CD4-positive, alpha-beta T cell treated with Interferon alpha-2 for 1 hour (primary cell): ENCODE measurements at places on chromosomes 16 and 17.
A peak's percentile ranks its signal among the peaks of the same experiment; 100 is the strongest.

GRCh38 chr16:86632944-86633343 lies 54.6 kb downstream of the FOXL1 start:
- DNase-seq, result no peak

DNA sequence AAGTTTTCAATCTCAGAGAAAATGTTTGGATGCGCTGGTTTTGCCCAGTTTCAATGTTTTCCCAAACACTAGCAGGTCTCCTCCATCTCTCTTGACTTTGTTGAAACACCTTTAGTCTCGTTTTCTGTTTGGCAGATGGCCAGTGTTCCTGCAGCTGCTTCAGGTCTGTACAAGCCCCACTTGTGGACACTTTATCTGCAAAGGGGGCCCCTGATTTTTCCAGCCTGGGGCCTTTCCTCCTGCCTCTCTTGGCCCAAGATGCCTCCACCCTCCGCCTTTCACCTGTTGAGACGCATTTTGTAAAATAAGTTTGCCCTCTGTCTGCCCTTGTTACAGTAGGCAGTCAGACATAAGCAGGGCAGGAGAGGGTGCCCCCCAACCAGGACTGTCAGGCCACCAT lies 21.8 kb upstream of the PRM1 start:
- DNase-seq, result no peak

DNA sequence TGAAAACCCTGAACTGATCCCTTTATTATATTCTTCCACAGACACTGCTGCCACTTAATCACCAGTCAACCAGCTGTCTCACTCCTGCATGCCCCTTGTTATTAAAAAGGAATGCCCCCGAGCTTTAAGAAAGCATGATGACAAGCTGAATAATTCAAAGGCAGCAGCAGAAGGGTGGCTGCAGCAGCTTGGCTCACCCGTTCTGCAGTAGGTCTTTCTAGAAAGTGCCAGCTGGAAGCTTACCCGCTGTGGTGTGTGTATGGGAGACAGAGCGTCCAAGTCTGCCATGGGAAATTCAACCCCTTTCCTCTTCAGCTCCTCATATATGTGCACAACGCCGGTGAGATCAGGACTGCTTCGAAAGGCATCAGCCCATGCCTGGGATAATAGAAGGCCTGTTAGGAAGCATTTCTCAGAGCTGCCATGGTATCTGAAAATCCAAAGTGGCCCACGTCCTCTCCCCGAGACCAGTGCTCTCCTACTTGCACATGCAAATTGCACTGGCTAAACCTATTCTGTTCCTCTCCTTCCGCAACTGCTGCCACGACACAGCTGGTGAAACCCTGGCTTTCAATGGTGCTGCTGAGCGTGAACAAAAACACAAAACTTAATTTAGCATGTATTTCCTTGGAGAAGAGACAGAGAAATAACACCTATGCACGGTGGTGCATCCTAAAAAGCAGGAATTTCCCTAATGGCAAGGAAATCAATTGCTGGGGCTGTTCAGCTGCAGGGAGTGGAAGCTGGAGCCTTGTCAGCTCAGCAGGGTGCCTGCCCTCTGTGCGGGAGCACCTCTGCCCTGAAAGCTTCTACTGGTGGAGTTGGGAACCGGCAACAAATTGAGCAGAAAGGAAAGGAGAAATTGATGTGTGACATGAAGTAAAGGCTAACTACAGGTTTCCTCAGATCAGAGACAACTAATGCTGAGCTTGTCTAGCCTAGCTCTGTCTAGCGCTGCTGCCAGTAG lies 47.9 kb upstream of the SREBF1 start:
- DNase-seq, result no peak

DNA sequence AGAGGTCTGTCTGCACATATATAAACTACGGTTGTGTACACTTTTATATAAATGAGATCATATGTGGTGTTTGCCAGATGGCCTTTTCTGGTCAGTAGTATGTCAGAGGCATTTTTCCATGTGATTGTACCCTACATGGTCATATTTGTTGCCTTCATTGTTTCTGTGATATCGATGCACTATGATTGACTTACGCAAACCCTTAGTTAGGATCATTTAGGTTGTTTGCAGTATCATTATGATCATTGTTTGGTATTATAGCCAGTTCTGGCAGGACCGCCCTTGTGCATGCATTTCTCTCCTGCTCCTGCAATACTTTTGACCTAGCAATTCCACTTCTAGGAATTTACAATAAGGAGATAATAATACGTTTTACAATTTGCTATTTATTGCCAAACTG lies 169.1 kb downstream of the MSI2 start:
- DNase-seq, result no peak

- no peak for DNase-seq
These were observed 45.2 kb downstream of the CMTM3 start for GRCh38 chr16:66649636-66650205.

DNA sequence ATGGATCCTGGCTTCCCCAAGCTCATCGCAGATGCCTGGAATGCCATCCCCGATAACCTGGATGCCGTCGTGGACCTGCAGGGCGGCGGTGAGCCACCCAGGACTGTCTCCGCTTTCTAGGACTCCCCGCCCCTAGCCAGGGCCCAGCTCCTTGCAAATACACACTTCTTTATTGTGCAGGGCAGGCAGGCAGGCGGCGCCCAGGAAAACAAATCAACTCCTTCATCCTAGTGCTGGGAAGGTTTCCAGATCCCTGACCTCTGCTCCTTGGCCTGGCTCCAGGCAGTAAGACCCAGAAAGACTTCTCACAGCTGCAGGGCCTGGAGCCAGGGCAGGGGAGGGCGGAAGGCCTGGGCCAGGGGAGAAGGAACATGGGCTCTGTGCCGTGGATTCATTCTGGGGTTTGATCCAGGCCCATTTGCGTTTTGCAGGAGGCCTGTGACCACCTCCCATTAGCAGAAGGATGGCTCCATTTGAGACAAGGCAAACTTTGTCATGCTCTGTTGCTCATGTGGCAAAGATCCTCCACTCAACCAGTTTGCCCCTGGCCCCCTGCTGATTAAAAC lies 6.0 kb upstream of the LPCAT2 start:
- no peak for DNase-seq

DNA sequence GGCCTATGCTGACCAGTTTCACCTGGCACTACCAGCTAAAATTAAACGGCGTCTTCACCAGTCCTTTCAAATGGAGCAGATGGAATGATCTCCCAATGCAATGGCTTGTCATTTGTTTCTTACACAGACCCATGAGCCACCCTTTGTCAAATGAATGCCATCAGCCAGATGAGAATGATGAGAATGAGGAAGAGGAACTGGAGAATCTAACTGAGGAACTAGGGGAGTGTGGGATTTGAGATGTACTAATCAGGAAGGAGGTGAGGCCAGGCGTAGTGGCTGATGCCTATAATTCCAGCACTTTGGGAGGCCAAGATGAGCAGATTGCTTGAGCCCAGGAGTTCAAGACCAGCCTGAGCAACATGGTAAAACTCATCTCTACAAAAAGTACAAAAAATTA lies 116.4 kb downstream of the HS3ST3A1 start:
- DNase-seq, result no peak

DNA sequence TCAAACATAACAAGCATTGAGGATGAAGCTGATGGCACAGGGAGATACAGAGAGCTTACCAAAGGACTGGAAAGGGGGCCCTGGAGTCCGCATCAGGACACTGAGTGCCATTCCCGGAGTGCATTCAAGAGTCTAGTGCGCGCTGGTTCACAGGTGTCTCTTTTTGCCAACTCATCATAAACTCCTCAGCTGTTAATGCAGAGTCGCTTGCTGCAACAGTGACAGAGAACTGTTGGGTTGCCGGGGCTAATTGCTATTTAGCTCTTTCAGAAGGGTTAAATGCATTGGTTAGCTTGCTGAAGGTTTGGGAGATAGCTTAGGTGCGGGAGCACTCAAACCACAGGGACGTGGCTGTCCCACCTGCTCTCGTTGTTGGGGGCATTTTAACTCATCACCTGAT lies 1091.6 kb upstream of the EEF2KMT start:
- no peak for DNase-seq

DNA sequence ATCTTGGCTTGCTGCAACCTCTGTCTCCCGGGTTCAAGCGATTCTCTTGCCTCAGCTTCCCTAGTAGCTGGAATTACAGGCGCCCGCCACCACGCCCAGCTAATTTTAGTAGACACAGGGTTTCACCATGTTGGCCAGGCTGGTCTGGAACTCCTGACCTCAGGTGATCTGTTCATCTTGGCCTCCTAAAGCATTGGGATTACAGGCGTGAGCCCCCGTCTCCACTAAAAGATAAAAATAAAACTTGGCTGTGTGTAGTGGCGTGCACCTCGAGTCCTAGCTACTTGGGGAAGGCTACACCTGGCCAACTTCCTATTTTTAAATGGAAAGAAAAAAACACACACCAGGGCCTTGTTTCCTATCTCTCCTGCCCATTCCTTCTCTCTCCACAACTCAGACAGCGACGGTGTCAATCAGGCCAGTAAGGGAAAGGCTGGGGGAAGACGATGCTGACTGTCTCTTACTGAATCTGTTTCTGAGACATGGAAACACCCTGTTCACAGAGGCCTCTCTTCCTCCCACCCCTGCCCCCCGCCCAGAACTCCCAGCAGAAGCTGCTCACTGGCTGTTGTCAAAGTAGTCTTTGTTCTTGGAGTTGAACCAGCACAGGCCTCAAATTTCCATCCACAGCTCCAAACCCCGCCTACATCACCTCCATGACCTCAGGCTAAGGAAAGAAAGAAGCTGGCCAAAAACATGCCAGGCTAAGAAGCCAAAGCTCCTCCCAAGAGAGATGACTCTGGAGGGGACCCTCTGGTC lies 96.6 kb downstream of the NXN start:
- DNase-seq, result no peak

DNA sequence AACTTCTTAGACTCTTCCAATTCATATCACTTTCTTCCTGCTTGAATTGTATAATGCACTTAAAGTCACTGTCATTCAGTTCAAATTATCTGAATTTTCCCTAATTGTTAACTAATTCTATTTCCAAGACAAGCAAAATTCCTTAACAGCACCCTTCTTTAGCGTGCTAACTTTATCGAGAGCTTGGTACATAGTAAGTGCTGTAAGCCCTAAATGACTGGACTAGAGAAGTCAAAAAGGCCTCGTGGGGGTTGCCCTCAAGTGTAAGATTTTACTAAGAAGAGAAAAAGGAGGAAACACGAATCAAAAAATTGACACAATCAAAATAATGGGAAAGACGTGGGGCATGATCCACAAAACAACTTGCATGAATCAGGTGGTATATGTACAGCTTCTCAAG lies 11.3 kb downstream of the KANSL1 start:
- no peak for DNase-seq

GRCh38 chr17:8631554-8631877 lies 991 bp upstream of the MYH10 start:
- no peak for DNase-seq

- DNase-seq, result no peak
These were observed 74.9 kb upstream of the ZNF423 start for GRCh38 chr16:49930841-49931240.

DNA sequence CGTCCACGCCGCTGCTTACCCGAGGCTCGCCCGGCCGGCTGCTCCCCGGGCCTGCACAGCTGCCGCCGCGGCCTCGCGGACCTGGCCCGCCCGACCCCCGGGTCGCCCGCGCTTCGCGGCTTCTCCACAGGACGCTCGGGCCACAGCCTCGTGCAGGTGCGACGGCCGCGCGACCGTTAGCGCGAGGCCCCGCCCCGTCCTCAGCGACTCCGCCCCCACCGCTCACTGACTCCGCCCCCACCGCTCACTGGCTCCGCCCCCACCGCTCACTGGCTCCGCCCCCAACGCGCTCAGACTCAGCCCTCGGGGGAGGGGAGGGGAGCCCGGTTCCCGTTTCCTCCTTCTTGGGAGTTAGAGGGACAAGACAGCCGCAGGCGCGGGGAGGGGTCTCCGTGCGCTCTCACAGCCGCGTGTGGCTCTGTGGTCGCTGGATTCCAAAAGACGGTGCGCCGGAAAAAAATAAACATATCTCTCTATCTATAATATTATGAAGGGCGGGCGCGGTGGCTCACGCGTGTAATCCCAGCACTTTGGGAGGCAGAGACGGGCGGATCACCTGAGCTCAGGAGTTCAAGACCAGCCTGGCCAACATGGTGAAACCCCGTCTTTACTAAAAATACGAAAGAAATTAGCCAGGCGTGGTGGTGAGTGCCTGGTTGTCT lies at the start of gene MEIOB:
MEIOB (minus strand) TSS at position 191 of the 662 bp plus-strand sequence. CDS start 3,989 bp downstream, outside the sequence.
- DNase-seq, result peak; percentile 17

GRCh38 chr16:28081391-28081968 lies 18.0 kb upstream of the GSG1L start:
- DNase-seq, result no peak

- DNase-seq, result no peak
These were observed 177.2 kb downstream of the TMEM132E start for GRCh38 chr17:34756637-34757021.

DNA sequence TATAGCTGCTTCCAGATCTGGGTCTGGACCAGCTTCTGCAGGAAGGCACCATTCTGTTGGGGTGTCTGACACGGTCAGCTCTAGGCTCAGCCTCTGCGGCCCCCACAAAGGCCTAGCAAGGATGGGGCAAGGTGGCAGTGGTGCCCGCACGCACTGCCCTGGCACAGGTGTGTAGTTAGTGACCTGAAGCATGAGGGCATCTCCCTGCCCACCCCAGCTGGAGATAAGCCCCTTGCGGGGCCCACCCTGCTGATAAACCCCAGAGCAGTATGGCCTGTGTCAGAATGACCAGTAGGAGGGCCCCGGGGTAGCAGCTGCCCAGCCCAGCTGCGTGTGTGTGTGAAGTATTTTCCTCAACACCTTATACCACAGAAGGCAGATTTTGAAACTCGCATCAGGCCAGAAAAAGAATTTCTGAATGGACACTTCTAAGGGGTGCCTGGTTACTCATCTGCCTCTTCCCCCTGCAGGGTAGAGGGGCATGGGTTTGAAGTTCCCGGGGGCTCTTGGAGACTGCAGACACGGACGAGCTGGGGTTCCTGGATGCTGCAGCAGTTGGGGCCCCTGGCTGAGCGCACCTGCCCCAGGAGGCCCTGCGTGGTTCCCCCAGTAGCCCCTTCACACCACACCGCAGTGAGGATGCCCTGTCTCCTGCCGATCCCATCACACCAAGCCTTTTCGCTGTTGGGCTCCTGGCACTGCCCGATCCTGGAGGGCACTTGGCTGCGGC lies 4.5 kb downstream of the ARHGDIA start:
- peak; percentile 24 for DNase-seq

DNA sequence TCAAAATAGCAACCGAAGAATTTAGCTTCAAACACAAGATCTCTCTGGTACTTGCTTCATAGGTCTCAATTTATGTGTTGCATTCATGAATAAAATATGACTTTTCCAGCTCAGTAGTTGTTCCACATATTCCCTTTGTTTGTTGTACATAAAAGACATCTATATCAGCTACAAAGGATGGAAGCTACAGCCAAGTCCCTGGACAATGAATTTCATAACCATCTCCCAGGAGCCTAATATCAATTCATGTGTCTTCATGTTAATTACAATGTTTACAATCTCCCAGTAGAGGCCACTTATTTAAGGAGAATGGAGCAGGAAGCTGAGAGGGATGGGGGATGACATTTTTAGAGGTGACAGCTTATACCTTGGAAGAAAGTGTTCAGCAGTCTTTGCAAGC lies 3.3 kb downstream of the CLEC3A start:
- no peak for DNase-seq

- DNase-seq, result no peak
These were observed 8.4 kb downstream of the PRR29 start for GRCh38 chr17:64006361-64007088.
